Caco-2 (cell line): ENCODE measurements at places on chromosomes 4 and X. TPM values are rescaled to one million over a fixed set of nuclear protein-coding genes. Genes with fewer than 3 reads are reported as not detected.

The GAGE12J gene
- not detected in 2 replicates for total RNA-seq

The BOD1L1 gene
- 36.1 and 37.2 TPM in 2 replicates for total RNA-seq

DNA sequence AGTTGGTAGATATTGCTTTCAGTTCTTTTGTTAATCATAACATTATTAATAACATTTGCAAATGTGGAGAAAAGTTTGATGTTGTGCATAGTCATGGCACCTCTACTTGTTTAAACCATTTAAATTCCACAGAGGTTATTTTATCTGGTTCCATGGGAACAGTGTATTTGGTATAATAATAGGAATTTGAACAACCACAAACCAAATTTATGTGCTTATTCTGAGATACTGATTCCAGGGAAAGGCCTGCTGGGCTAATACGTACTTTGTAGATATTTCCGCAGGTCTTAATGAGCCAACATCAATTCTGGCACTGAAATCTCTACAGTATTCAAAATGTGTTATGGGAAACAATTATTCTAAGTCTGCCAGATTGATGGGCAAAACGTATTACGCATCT, 319.0 kb downstream of the DKK2 start:
- peaks cover 9% of the 10 kb centered on the region for H3K4me1 ChIP-seq
- H3K4me3 ChIP-seq: no peak overlapping the region
- no peaks in the 10 kb centered on the region for H3K27me3 ChIP-seq
- no peak for DNase-seq

- H3K27me3 ChIP-seq: no peaks in the 10 kb centered on the region
- DNase-seq: no peak
- H3K27ac ChIP-seq: no peak overlapping the region
These were observed 169.4 kb upstream of the NAP1L5 start for GRCh38 chr4:88866862-88867550.

GRCh38 chrX:27380163-27380845, 82.8 kb downstream of the PPP4R3C start:
- H3K4me3 ChIP-seq: no peak overlapping the region
- H3K4me1 ChIP-seq: no peaks in the 10 kb centered on the region
- H3K36me3 ChIP-seq: no peaks in the 10 kb centered on the region
- no peaks in the 10 kb centered on the region for H3K27me3 ChIP-seq

DNA sequence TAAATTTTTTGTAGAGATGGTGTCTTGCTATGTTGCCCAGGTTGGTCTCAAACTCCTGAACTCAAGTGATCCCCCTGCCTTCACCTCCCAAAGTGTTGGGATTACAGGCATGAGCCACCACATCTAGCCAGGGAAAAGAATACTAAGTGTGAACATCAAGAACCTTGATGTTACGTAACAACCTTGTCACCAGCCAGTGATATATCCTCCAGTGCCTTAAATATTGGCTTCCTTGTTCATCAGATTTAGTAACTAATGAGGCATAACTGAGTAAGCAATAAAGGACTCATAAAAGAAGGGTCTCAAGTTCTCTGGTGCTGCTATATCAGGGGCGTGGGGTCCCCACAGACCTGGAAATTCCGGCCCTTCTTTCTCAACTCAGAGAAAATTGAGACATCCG, 60.5 kb upstream of the ENPEP start:
- H3K27ac ChIP-seq: no peak overlapping the region
- no peaks in the 10 kb centered on the region for H3K36me3 ChIP-seq
- H3K4me1 ChIP-seq: peaks cover 10% of the 10 kb centered on the region
- no peak overlapping the region for H3K4me3 ChIP-seq

GRCh38 chr4:93313197-93313596, 515.4 kb upstream of the ATOH1 start:
- no peaks in the 10 kb centered on the region for H3K4me1 ChIP-seq
- no peaks in the 10 kb centered on the region for H3K36me3 ChIP-seq
- no peaks in the 10 kb centered on the region for H3K27me3 ChIP-seq
- DNase-seq: no peak
- H3K4me3 ChIP-seq: no peak overlapping the region

DNA sequence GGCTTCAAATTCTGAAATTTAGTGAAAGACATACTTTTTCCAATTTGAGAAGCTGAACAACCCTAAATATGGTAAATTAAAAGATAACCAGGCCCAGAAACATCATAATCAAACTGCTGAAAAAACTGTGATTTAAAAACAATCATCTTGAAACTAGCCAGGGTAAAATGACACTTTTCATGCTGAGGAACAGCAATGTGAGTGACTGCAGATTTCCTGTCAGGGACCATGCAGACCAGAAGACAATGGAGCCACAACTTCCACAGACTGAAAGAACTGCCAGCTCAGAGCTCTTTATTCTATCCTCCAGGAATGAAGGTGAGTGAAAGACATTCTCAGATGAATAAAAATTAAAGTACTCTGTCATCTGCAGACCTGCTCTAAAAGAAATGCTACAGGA, 73.3 kb downstream of the NAT8L start:
- no peak overlapping the region for H3K27ac ChIP-seq
- H3K27me3 ChIP-seq: no peaks in the 10 kb centered on the region
- H3K36me3 ChIP-seq: no peaks in the 10 kb centered on the region
- no peaks in the 10 kb centered on the region for H3K4me1 ChIP-seq
- DNase-seq: no peak

GRCh38 chr4:156515295-156515694, 456.3 kb downstream of the PDGFC start:
- no peaks in the 10 kb centered on the region for H3K27me3 ChIP-seq
- no peak overlapping the region for H3K27ac ChIP-seq
- no peak for DNase-seq
- H3K4me1 ChIP-seq: no peaks in the 10 kb centered on the region
- H3K4me3 ChIP-seq: no peak overlapping the region

DNA sequence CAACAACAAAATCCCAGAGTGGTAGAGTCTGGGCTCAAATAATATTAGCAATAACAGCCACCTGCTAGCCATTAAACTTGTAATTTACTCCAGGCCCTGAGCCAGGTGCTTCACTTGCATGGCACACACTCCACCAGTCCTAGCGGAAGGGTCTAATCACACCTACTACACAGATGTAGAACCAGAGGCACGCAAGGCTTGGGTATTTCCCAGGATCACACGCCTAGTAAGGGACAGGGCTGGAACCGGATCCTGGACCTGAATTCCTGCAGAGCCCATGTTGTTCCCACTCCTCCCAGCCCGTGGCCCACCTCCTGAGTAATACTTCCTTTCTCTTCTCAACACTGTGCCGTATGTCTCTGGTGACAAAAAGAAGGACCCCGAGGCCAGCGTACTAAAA, 5.7 kb downstream of the MAGEA1 start:
- H3K27me3 ChIP-seq: no peaks in the 10 kb centered on the region
- H3K4me1 ChIP-seq: no peaks in the 10 kb centered on the region
- H3K4me3 ChIP-seq: no peak overlapping the region

- H3K4me3 ChIP-seq: no peak overlapping the region
- H3K36me3 ChIP-seq: no peaks in the 10 kb centered on the region
- no peak for DNase-seq
- H3K27me3 ChIP-seq: no peaks in the 10 kb centered on the region; the same call in 1 of the 2 replicates
- no peaks in the 10 kb centered on the region for H3K4me1 ChIP-seq
These were observed 20.2 kb upstream of the RHOH start for GRCh38 chr4:40176602-40177001.
